ENCODE measurements at places on chromosomes 7 and 10. TPM values are rescaled to one million over a fixed set of nuclear protein-coding genes. Genes with fewer than 3 reads are reported as not detected.
A peak's percentile ranks its signal among the peaks of the same experiment; 100 is the strongest.

DNA sequence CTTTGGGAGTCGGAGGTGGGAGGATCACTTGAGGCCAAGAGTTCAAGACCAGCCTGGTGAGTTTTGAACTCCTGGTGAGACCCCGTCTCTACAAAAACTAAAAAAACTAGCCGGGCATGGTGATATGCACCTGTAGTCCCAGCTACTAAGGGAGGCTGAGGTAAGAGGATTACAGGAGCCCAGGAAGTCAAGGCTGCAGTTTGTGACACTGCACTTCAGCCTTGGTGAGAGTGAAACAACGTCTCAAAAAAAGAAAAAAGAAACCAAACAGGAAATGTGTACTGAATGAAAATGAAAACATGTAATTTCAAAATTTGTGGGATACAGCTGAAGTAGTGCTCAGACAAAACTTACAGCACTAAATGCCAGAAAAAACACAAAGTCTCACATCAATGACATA, 7.6 kb downstream of the ARHGAP12 start:
- no peak for DNase-seq

DNA sequence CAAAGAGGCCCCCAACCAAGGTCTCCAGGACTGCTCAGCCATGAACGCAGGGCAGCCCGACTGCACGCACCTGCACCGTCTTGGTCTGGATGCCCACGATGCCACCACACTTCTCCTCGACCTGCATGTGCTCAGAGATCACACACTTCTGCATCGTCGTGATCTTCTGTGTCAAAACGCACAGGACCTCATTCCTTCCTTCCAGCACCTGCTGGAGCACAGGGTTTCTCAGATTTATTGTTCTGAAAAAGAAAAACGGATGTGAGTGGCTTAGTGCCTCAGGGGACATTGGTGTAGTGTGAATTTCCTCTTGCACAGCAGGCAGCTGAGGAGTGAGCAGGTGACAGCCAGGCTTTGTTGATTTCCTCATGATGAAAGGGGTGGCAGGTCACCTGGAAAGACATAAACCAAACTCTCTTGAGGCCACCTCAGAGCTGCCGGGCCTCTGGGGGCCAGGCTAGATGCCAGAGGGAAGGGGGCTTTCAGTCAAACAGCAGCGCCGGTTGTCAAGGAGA, 38.2 kb downstream of the GSDME start:
- no peak for DNase-seq

DNA sequence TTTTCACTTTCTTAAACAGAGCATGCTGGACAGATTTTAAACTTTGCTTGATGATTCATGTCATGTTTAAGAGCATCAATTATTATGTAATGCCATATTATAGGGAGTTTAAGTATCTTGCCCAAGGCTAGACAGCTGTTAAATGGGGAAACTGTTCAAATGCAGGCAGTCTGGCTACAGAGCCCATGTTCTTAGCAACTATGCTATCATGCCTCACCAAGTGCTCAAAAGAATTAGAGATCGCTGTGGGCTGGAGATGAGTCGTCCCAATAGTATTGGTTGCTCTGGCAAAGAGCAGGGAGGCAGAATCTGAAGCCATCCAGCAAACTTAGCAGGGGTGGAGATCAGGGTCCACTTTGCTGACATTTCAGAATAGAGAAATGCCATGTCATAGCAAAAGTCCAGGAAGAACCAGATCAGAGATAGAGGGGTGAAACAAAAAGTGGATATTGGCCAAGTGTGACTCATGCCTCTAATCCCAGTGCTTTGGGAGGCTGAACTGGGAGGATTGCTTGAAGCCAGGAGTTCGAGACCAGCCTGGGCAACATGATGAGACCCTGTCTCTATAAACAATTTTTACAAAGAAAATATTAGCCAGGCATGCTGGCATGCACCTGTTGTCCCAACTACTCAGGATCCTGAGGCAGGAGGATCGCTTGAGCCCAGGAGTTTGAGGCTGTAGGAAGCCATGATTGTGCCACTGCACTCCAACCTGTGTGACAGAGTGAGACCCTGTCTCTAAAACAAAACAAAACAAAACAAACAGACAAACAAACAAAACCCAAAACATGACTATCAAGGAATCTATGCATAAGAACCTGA, 57.8 kb downstream of the BAMBI start:
- no peak for DNase-seq

- no peak for DNase-seq
Measured at GRCh38 chr7:51069411-51070083, 247.1 kb downstream of the COBL start.

GRCh38 chr10:70699063-70699658, 26.9 kb downstream of the ADAMTS14 start:
- DNase-seq = no peak

GRCh38 chr7:139842401-139843210, 13.5 kb downstream of the TBXAS1 start:
- no peak for DNase-seq

DNA sequence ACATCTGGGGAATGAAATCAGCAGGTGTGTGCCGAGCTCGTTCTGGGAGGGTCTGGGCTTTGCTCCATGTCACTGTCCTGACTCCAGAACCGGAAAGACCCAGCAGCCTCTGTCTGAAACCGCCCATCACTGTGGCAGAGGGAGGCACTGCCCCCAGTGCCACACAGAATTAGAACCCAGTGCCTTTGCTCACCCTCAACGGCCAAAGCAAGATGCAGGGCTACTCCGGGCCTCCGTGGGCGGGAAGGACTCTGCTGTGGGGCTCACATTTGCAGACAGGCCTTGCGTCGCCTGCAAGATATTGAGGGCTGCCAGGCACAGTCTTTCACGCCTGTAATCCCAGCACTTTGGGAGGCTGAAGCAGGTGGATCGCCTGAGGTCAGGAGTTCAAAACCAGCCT, 219.2 kb upstream of the PPP2R2D start:
- no peak for DNase-seq

GRCh38 chr7:21767300-21767900, 178.3 kb downstream of the CDCA7L start:
- DNase-seq = peak; percentile 35

Gene RAPGEF5
- 0.82 TPM for total RNA-seq

GRCh38 chr10:52442576-52442975, 128.5 kb downstream of the DKK1 start:
- no peak for DNase-seq

DNA sequence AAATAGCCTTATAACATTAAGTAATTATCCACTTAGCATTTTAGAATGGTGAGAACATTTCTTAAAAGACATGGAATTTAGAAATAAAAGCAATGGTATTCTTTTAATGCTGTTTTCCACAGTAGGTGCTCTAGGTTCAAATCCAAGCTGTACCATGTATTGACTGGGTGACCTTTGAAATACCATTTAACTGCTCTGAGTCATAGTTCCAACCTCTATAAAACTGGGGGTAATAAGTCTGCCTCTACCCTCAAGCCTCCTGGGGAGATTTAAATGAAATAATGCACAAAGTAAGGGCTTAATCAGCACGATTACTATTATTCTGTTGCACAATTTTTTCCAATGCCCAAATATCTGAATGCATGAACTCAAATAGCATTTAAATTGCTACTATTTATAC, 236.4 kb upstream of the CCDC6 start:
- DNase-seq = no peak

GRCh38 chr7:74040101-74040790, 12.3 kb downstream of the ELN start:
- DNase-seq = no peak

Data from activated T-helper 2 cell treated with anti-CD3 and anti-CD28 coated beads, Interferon-gamma antibody, Interleukin-2, Interleukin-4, amounts not matched to agents 10 μg/mL and 5 μg/mL and 100 μg/mL, durations not matched to agents 14 hours and 24 hours and 36 hours (primary cell).